ENCODE measurements at places on chromosomes 11 and 22.

DNA sequence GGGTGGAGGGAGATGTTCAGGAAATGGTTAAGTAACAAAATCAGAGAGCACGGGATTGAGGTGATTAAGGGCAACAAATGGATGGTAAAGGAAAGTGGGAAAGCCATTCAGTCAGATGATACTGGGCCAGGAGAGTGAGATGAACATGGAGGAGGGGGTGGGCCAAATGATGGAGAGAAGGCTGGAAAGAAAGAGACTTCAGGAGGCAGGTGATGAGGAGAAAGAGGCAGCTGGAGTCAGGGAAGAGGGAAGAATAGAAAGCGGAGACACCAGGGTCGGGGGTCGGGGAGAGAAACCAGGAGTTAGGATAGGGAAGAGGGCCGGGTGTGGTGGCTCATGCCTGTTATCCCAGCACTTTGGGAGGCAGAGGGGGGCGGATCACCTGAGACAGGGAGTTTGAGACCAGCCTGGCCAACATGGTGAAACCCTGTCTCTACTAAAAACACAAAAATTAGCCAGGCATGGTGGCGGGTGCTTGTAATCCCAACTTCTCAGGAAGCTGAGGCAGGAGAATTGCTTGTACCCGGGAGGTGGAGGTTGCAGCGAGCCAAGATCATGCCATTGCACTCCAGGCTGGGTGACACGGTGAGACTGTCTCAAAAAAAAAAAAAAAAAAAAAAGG is 4.7 kb upstream of the KDM2A start:
- DNase-seq: no peak

DNA sequence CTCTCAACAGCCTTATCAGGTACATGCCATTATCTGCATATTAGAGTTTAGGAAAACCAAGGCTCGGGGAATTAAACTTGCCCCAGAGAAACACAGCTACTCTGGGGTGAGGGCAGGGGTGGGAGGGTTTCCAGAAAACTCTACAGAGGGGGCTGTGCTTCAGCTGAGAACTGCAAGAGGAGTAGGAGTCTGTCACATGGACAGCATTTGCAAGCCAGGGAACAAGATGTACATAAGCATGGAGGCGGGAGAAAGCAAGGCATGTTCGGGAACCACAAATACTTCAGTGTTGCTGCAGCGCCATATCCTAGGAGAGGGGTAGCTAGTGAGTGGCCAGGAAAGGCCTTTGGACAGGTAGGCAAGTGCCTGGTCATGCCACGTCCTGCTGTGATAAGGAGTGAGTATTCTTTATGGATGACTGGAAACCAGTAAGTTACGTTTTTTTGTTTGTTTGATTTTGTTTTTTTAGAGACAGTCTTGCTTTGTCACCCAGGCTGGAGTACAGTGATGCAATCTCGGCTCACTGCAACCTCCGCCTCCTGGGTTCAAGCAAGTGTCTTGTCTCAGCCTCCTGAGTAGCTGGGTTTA is 57.2 kb downstream of the GRAMD1B start:
- DNase-seq: no peak

- no peak for DNase-seq
Measured at GRCh38 chr11:128625326-128625725, 38.0 kb upstream of the ETS1 start.

DNA sequence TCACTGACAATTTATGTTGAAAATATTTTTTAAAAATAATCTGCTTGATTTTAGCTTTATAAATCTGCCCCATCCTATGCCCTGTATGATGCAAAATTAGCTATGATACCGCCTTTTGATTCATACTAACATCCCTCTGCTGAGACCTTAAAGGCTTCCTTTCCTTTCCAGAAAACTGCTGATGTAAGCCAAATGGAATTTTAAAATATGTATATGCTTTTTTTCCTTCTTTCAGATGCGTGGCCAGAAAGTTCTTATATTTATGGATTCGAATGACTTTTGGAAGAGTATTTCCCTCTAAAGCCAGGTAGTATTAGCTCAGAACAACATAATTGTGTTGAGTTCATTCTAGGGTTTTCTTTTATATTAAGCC is 34.5 kb downstream of the SFI1 start:
- DNase-seq: peak; percentile 24

- no peak for DNase-seq
Measured at GRCh38 chr11:103016031-103016430, 60.5 kb upstream of the MMP13 start.

DNA sequence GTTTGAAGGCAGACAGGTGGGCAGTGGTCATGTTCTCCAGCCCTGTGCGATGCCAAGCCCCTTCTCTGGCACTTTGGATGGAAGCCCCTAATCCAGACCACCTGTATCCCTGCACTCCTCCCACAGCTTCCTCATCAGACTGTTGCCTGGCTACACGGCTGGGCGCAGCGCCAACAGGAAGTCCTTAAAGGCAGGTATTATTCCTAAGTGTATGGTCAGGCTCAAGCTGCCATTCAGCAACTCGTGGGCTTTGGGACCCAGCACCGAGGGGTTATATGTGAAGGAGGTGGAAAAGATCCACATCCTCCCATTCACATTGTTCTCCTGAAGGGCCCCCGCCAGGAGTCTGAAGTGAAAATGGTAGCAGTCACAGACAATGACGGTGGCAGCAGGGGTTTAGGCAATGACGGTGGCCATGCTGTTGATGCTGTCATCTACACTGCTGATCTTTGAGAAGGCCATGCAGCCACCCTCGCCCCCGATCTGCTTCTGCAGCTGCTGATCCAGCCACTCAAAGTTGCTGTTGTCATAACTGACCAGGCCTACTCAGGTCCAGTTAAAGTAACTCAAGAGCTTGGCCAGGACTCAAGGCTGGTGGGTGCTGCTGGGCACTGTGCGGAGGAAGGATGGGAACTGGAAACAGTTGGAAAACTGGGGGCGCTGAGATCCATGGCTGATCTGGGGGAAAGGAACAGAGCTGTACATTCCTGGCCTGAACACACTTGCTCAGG is 27.7 kb downstream of the OR6Q1 start:
- DNase-seq: no peak

GRCh38 chr11:119850822-119851409 is 121.9 kb upstream of the NECTIN1 start:
- no peak for DNase-seq

DNA sequence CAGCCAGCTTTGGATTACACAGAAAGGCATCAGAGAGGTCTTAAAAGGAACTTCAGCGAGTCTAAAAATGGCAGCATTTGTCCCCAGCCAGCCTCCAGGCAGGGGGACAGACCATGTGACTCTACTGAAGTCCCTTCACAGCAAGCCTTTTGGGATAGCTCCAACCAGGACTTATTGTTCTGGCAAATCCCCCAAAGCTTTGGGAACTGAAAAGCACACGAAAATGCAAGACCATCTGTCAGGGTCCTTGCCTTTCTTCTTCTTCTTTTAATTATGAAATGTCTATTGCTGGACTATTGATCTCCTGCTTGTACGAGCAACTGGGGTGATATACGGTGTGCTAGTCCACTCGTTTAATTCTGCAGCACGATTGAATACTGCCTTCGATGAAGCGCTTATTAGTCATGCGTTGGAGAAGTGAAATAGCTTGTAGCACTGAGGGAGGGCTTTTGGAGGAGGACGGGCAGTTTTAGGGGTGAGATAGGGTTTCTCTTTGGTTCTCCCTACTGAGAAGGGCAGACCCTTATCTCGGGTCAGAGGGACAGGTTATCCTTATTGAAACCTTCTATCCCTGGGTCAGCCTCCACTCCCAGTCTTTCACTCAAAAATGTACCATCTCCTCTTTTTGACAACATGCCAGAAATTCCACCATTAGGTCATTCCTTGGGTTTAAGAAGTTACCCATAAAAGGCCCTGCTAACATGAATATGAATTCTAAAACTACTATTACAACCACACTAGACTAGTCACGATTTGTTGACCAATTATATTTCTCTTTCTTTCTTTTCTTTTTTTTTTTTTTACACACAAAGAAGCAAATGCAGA is 416.4 kb downstream of the MIAT start:
- no peak for DNase-seq
